ENCODE measurements at places on chromosomes 6 and 20. TPM values are rescaled to one million over a fixed set of nuclear protein-coding genes. Genes with fewer than 3 reads are reported as not detected.

DNA sequence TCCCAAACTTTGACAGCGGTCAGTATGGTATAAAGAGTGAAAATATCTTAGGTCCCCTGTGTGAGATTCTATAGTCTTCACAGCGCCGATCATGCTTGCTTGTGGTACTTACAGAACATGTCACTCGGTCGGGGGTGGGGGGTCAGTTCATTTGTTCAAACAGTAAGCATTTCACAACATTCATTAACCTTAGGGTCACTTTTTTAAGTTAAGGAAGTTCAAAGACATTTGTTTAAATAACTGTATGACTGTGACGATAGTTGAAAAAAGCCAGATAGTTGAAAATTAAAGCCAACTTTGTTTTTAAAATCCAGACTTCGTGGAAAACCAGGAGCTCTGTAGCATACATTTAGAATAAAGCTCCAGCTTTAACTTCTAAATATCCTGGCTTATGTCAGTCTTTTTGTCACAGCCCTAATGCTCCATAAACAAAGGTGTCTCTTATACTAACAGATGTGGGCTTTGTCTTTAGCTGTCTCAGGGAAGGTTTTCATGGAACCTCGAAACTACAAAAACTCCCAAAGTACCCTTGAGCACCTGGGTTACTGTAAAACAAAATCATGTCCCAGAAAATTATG lies 57.9 kb upstream of the PHACTR2 start:
- no peak for DNase-seq

The NMBR gene
- polyA plus RNA-seq = not detected

- DNase-seq = no peak
These were observed 980.3 kb upstream of the FLRT3 start for GRCh38 chr20:15317546-15318232.

GRCh38 chr6:30885999-30886896 lies 1.9 kb downstream of the DDR1 start:
- peak; percentile 88 for DNase-seq

DNA sequence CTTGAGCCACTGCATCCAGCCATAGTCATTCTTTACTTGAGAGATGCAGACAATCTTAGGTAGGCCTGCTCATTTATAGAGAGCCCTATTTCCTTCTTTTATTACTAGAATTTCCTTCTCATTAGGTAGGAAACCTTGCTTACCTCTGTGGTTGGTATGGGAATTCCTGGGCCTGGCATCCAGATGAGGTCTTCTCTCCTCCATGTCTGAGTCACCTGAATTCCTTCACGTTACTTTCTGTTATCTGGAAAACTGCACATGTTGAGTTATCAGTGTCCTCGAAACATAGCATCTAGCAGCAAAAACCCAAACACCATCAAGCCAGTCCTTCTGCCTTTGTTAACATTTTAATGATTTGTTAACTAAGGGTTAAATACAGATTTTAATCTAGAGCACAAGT lies 2.2 kb downstream of the ZNFX1 start:
- no peak for DNase-seq

DNA sequence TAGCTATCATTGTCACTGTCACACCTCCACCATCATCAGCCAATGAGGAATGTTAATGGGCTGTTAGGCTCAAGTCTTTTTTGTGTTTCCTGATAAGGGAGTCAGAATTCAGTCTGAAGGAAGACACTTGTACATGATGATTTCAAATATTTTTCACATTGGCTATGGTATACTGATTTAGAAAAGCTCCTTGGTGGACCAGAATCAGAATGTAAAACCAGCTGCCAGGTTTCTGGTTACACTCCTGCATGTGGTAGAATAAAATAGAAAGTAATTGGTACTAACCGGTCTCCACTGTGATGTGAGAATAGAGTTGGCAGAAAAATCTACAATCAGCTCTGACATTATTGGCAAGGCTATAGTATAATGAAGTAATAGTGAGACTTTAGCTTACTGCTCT lies 10.7 kb downstream of the COL9A1 start:
- DNase-seq = no peak

The ADGRG6 gene
- polyA plus RNA-seq = 25.8 TPM

DNA sequence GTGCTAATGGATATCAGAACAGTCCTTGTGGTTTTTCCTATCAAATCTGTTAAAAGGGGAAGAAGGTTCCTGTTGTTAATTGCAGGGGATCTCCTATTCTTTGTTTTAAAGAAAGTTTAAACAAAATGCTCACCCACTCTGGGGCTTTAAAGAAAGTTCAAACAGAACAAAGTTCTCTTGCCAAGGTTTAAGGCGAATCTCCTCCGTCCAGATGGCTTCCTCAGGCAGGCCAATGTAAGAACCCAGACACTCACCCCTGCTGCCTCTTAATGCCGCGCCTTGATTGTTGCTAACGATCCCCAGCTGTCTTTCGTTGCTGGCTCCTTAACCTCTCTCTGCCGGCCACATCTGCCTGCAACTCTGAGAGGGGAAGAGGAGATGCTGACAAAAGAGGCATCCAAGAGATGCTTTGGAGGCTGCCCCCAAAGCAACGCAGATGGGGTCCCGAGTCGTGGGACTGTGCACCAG lies 235.0 kb upstream of the PRDM1 start:
- no peak for DNase-seq

DNA sequence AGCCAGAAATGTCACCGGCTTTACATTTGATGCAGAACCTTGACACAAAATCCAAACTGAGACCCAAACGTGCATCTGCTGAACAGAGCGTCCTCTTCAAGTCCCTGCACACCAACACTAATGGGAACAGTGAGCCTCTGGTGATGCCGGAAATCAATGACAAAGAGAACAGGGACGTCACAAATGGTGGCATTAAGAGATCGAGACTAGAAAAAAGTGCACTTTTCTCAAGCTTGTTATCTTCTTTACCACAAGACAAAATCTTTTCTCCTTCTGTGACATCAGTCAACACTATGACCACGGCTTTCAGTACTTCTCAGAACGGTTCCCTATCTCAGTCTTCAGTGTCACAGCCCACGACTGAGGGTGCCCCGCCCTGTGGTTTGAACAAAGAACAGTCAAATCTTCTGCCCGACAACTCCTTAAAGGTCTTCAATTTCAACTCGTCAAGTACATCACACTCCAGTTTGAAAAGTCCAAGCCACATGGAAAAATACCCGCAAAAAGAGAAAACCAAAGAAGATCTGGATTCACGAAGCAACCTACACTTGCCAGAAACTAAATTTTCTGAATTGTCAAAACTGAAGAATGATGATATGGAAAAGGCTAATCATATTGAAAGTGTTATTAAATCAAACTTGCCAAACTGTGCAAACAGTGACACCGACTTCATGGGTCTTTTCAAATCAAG lies 108.4 kb downstream of the RTN4IP1 start:
- no peak for DNase-seq

DNA sequence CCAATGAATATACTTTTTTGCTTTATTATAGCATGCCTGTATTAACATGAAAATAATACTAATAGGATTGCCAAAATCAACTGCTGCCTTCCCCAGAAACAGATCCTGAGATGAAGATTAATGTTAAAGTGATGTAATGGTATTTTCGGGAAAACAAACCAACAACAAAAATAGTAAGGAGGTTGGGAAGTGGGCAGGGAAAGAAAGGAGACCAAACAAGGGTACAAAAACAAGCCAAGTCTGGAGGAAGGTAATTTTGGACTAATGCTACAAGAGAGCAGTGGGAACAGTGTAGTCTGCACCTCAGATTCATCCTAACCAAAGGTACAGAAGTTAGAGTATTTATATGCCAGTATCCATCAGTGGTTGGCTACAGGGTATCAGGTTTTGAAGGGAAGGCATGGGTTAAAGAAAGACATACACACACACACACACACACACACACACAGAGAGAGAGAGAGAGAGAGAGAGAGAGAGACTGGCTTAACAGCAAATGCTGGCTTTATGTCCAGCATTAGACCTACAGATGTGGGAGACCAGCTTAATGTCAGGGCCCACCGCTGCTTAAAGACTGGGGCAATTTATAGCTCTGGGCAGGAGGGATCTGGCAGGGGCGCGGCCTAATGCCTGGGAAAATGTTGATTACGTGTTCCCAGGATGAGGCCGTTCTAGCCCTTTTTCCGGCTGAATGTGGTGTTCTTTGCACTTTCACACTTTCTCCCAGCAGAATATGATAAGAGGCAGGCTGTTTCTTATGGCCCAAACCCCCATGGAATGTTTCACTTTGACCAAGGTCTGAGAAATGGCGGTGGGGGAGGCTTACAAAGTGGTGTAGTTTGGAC lies 3.8 kb upstream of the SLC17A1 start:
- DNase-seq = peak; percentile 19

DNA sequence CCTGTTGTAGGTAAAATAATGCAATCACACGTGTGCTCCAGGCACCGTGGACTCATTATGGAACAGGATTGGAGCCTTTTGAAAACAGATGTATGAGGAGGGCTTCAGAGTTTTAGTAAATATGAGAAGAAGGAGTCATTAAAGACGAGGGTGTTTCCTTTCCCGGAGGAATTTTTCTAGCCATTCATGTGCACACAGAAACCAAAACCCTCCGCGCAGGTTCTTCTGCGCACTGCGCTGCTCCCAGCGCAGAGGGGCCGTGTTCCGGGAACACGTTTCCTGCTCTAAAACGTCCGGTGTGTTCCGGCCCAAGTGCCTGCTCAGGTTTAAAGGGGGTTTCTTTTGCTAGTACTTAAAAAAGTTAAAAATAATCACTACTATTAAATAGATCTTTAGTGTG lies 11.6 kb downstream of the GPR31 start:
- DNase-seq = no peak

DNA sequence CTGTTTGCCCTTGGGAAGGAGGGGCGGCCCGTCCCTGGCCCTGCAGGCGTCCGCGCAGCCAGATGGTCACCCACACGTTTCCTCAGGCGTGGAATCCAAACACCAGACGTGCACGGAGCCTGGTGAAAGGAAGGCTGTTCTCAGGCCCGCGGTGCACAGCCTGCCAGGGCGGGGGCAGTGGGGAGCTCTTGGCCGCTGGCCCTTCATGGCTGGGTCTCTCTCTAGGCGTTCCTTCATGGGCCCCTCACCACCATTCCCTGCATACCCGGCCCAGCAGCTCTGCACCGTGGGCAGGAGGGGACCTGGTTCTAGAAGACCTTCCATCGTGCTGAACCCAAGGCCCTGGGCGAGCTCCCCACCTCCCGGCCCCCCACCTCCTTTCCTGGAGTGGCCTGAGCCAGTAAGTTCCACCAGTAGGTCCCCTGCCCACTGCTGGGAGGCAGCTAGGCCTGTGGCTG lies 30.4 kb upstream of the SMOC2 start:
- no peak for DNase-seq

- no peak for DNase-seq
These were observed 33.9 kb upstream of the TBC1D20 start for GRCh38 chr20:496126-496696.

- no peak for DNase-seq
These were observed 29.3 kb upstream of the OVOL2 start for GRCh38 chr20:18087054-18087453.

DNA sequence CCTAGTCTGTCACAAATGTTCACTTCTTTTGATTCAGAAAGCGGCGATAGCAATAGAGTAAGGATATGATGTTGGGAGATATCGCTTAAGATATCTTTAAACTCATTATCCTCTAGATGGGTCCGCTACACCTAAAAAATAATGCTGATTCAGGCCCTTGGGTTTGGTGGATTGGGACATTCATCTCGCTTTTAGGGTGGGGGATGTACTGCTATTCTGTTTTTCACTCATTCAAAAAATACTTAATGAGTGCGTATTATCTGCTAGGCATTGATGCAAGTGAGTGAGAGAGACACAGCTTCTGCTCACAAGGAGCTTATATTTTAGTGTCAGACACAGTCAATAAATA lies 118.3 kb upstream of the SUPT3H start:
- no peak for DNase-seq

DNA sequence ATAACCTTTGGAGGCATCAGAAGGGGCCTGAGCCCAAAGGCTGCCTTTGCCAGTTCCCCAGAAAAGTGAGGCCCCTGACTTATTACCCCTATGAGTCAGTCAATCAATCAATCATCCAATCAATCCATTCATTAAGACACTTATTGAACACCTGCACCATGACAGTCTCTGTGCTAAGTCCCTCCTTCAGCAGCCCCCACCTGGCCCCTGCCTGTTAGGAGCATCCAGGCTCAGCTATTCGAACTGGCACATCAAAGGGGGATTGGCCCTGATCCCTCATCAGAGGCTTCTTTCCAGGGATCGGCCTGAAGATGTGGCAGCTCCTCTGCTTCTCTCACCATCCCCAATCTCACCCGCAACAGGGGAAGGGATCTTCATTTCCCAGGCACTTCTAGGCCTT lies 27.7 kb upstream of the VEGFA start:
- no peak for DNase-seq

DNA sequence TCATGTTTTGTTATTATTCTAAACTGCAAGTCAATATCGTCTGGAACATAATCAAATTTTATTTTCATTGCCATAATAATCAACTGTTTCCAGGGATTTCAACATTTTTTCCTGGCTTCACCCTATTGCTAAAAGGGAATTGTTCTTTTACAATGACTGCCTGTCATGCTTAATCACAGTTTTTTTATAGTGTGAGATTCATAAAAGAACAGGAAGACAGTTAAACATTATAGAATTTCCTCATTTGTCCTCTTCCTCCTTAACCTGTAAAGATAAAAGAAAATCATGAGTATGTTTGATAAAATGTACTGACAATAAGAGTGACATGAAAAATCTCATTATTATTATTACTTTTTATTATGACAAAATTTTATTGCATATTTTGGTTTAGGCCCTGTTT lies 73.3 kb upstream of the CENPW start:
- no peak for DNase-seq

DNA sequence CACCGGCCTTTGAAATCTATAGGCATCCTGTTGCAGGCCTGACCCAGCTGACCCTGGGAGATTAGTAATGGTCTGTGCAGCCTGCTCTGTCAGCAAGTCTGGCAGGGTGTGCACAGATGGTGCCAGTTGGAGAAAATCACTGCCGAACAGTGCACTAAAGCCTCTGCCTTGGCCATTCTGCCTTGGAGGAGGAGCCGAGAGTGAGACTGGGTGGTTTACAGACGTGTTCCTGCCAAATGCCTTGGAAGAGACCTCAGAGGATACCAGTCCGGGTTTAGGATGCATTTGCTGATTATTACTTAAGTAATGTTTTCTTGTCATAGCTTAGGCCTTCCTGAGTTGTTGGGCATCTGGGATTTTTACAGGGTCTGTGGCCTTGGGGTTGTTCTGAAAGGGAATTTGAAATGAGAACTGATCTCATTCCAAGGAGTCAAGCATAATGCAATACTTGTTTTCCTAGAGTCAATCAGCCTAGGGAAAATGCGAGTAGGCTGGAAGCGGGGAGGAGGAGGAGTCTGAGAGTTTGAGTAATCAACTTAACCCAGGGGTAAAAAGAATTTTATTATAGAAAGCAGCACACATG lies 292.1 kb downstream of the SOX4 start:
- no peak for DNase-seq

The TINAG gene
- 29.8 TPM for polyA plus RNA-seq

- DNase-seq = no peak
These were observed 143.7 kb downstream of the ZDHHC14 start for GRCh38 chr6:157524735-157525134.

GRCh38 chr6:31585491-31585890 lies 586 bp upstream of the LST1 start:
- no peak for DNase-seq

- DNase-seq = no peak
These were observed 11.8 kb upstream of the ZNF831 start for GRCh38 chr20:59151820-59152219.

Measured in renal pelvis (tissue), 12 donors.